Ascending aorta (tissue), 2 donors: ENCODE measurements at places on chromosomes 16 and 17.

GRCh38 chr16:30429418-30429677 is 482 bp downstream of the DCTPP1 start:
- DNase-seq, result no peak

GRCh38 chr16:81035398-81035974 is at the start of gene ATMIN:
TSS of gene ATMIN (plus strand) at chr16:81035842. CDS start at chr16:81035871, 29 bp downstream.
- DNase-seq, result peak; percentile 25

DNA sequence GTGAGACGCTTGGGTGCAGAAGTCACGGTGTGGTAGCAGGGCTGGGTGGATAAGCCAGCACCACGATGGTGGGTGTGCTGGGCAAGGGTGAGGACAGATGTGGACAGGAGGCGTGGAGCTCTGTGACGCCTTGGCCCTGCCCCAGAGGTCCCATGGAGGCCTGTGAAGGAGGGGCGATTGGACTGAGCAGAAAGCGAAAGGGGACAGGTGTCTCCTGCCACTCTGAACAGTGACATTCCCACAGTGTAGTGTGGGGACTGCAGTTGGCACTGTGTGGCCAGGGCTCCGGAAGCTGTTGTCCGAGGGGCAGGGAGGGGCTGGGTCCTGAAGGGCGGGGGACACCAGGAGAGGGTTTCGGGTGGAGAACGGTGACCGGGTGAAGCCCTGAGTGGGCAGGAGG is 7.3 kb downstream of the TBC1D24 start:
- no peak for DNase-seq

- no peak for DNase-seq
Observed at GRCh38 chr16:48636521-48636920, 26.5 kb upstream of the N4BP1 start.

DNA sequence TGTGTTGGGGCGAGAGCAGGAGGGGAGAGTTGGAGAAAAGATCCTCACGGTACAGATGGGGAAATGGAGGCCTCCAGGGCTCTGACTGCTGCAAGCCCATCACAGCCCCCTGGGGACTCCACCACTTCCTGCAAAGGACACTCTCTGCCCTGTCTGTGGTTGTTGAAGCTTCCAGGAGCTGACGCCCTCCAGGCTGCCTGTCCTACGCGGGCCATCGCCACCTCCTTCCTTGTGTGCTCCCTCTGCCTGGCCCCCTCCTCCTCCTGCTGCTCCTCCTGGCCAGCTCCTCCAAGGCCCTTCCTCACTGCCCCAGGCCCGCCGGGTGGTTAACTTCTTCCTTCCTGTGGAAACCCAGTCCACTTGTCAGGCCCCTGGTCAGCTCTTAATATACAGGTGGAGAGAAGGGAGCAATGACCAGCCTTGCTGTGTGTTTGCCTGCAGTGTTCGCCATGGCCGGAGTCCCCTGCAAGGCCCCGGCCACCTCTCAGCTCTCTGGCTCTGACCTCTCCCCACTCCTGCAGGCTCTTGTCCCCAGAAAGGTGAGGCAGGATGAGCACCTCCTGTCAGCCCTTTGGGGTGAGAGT is 18.4 kb upstream of the STAC2 start:
- no peak for DNase-seq

- no peak for DNase-seq
Observed at GRCh38 chr17:68257934-68258333, 10.1 kb downstream of the AMZ2 start.

DNA sequence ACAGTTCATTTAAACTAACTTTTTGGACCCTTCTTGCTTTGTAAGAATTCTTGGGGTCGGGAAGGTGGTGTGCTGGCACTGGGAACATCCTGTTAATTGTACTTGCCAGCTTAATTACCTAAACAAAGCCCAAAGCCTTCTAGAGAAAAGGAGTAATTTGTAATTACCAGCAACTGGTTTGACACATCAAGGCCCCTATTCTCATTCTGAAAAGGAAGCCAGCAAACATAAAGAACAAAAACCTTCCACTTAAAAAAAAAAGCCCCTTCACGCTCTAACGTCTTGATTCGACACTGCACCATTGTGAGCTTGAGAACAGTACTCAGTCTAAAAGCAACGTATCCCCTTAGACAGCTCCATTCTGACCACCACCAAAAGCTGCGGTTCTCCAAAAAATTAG is 74.7 kb upstream of the RPH3AL start:
- no peak for DNase-seq

GRCh38 chr17:38881600-38882191 is 11.8 kb downstream of the LASP1 start:
- DNase-seq, result no peak

DNA sequence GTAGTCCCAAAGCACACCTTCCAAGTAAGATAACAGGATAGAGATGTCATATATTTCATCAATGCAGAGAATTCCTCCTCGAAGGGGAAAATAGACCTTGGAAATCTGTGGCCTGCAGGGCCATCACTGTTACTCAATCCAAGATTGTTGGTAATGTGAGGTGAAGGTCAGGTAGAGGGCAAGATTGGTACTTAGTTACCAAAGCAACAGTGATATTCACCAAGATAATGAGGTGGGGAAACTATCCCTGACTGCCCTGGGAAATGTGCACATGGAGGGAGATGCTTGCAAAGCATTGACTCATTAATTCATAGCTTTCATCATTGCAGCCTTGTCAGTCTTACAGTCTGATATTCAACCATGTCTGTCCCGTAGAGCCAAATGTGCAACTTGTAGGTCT is 234.1 kb upstream of the MON1B start:
- no peak for DNase-seq
